ENCODE measurements at places on chromosomes 12 and 14.
A peak's percentile ranks its signal among the peaks of the same experiment; 100 is the strongest.

DNA sequence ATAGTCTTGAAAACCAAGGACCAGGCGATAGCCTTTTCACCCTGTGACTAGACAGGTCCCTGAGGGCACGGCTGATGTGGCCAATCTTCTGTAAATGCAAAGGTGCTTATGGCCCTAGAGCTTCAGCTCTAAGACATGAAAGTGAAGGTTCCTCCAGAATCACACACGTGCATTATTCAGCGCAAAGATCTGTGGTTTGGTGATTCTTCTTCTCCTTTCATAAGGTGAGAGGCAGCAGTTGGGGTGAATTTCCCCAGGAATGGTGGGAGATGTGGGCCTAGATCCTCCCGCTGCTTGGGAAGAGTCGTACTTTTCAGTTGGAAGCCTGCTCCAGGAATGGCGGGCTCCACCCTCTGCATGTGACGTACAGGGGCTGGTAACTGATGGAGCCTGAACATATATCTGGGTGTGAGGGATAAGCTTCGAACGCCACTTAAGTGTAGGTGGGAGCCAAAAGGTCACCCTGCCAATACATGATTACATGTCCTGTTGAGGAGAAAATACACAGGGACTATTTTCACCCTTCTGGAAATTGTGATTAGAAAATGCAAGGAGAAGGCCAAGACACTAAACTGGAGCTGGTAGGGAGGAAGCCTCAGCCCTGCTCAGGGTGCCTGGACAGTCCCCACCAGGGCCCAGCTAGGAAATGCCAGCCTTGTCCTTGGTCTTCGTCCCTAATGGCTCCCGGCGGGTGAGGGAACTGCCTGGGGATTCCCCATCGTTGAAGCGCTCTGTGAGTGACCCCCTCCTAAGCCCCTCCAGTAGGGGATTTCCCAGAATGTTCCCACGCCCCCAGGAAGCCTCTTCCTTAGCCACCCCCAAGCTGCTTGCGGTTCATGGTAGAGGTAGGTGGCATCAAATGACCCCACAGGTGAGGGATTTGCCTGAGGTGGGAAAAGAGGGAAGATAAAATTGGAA is 17.6 kb downstream of the BATF start:
- no peak for DNase-seq

DNA sequence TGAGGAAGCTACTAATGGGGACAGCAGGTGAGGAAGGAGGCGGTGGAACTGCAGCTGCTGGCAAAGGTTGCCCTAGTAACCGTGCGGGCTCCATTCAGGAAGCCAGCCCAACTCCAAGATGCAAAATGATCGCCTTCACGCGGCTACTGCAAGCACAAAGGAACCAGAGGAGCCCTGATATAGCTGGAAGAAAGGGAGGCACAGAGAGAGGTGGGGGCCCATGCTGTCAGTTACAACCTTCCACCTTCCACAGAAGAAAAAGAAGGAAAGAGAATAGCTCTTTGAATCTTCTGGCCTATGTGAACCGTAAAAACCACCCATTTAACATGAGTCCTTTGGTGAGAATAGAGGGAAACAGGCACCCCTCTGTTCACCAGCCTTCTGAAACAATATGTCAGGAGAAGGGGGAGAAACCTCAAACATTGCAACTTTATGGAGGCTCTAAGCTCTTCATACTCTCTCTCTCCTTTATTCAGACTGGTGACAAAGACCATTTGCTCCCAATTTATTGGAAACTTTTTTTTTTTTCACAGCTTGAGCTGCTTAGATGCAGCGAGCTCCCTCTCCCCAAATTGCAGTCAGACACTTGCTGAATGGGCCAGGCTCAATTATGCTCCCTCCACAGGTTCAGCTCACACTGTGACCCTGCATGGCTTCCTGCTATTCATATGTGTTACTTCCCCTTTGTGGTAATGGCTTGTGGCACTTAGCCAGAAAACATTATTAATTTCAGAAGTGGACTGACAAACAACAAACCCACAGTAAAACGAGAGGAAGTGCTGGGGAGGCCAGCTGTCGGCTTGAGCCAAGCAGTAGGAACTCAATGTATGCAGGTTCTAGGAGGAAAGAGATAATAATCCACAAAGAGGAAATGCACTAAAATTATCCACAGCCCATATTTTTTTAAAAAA is 6.2 kb downstream of the DUSP6 start:
- peak; percentile 74 for DNase-seq

GRCh38 chr12:127297327-127297726 is 969.6 kb upstream of the TMEM132C start:
- no peak for DNase-seq

DNA sequence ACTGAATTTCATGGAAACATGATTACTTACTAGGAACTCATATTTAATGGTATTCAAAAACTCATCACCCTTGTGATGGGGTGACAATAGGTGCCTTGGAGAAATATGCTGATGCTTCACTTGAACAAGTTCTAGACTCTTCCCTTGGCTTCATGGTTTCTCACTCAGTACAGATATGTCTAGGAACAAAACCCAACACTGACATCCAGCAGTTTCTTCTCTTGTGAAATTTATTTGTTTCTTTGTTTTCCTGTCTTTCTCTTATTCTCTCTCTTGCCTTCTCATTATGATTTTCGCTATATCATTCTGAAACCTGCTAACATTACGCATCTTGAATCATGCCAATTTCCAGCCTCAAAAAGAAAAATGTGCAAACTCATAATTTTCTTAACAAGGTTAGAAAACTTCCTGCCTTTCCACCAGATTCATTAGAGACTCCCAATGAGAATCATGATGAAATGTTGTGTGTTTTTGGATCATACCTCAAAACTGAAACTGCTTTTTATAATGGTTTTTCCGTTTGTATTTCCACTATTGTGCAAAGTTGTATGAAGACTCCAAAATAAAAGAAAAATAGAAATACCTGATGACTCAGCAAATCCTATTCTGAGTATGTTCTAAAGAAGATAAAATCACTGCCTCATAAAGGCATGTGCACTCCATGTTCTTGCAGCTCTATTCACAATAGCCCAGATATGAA is 1021.5 kb downstream of the TMEM121 start:
- DNase-seq = no peak

- no peak for DNase-seq
These were observed 71.0 kb downstream of the PHETA1 start for GRCh38 chr12:111297703-111298426.

DNA sequence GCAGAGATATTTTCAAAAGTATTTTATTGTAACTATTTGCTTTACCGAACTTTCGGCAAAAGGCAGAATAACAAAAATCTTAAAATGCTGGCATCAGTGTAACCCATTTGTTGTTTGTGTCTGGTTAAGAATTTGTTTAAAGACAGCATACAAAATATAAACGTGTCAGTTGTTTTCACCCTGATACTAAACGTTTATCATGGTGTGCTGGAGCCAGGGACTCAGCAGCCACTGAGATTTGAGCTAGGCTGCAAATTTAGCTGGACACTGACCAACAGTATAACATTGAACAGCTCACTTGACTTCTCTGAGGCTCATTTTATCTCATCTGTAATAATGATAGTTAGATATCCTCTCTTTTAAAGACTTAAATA is 183.7 kb downstream of the TMTC3 start:
- no peak for DNase-seq

- no peak for DNase-seq
These were observed 33.7 kb upstream of the ACSS3 start for GRCh38 chr12:81043979-81044740.

- DNase-seq = no peak
These were observed 67.9 kb upstream of the LIN7A start for GRCh38 chr12:81005606-81006005.

- no peak for DNase-seq
These were observed 63.2 kb upstream of the TMX1 start for GRCh38 chr14:51176839-51177238.

DNA sequence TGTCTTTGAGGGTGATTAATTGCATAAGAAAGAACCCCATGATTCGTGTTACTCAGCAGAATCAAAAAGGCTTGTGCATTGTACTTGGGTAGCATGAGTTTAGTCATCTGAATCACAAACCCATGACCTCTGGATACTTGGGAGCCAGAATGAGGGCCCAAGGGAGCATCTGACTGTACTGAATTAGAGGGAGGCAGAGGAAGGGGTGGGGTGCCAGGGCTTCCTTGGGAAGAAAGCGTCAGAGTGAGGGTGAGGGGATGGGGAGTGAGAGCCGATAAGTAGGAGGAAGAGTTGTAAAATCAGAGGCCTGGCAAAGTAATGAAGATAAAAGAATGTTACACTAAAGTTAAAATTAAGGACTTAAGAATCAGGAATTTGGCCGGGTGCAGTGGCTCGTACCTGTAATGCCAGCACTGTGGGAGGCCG is 29.8 kb downstream of the GPRC5D start:
- DNase-seq = no peak

DNA sequence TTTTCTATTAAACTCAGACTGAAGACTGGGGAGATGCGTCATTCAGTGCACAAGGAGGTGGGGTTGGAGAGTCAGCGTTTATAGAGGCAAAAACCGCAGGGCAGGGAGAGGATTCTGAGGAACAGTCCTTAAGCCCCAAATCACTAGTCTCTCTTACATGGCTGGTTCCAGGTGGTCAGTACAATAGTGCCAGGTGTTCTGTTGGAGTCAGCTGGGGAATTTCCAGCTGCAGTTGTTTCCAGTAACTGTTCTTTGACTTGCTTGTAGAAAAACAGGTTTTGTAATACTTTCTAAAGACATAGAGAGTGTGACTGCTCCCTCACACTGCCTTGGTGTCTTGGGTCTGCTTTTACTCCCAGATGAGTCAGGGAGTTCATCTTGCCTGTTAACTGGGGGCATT is 192.2 kb downstream of the TMTC3 start:
- DNase-seq = no peak

- no peak for DNase-seq
These were observed 34.7 kb downstream of the CYP46A1 start for GRCh38 chr14:99718811-99719192.

DNA sequence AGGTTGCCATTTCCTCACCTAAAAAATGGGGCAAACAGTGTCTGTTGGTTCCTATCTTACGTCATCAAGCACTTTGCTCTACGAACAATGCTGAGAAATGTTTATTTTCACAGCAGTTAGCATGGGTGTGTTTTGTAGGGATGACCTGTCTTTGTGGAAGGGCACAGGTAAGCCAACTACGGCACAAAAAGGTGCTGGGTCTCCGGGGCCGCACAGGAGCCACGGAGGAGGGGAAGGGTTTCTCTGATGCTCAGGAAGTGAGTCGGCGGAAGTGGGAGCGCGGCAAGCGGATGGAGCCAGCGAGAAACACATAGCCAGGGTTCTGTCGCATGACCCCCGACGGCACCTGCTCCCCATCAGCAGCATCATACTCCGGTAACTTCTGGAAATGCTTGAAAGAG is 65.6 kb upstream of the TCL1B start:
- DNase-seq = no peak

- DNase-seq = no peak
These were observed 541.9 kb upstream of the SEL1L start for GRCh38 chr14:82075566-82075965.

DNA sequence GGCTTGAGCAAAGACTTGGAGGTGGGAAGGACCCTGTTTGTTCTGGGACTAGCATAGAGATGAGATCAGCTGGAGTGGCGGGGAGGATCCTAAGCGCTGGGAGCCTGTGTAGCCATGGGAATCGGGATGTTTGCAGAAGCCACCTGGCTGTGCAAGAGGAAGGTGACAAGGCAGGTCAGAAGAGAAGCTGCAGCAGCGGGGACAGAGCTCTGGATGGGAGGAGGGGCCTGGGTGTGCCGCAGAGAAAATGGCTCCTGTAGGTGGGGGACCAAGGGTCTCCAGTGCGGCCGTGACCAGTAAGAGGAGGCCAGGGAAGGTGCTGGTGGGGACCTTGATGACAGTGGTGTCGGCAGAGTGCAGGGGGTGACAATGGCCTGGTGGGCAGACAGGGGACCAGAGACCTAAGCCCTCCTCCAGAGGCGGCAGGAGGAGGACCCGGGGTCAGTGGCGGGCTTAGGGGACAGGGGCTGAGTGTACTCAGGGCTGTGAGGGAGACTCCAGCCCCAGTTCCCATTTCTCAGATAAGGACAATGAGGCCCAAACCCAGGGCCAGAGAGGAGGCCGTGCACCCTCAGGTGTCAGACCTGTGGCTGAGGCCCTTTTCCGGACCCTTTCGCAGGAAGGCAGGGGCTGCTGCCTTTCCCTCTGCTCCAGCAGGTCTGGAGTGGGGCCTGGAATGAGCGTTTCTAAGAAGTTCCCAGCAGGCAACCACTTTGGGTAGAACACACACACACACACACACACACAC is 206.6 kb upstream of the RTL1 start:
- DNase-seq = no peak

DNA sequence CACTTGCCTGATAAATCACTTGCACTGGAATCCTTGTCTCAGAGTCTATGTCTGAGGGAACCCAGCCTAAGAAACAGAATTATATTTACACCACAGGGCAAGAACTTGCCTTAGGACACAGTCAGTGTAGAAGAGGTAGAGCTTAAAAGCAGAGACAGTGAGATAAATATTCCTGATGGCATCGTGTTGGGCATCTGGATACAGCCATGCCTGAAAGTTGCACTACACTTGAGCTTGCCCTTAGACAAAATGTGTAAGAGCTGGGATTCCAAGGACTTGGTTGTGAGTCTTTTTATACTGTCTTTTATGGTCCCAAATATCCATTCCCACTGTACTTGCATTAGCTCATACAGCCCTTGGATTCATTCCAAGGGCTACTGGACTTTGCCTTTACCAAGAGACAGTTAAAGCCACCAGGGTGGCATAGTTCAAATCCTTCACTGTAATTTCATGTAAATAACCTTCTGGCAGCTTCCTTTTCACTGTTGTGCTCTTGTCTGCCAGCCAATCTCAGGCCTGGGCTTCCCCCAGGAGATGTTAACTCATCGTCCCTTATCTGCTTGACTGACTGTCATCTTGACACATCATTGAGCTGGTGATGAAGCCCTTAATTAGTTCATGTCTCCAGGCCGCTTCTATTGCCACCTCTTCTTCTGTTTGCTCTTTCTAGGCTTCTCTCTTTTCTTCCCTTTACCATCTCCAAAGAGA is 577.9 kb upstream of the TBX3 start:
- no peak for DNase-seq

DNA sequence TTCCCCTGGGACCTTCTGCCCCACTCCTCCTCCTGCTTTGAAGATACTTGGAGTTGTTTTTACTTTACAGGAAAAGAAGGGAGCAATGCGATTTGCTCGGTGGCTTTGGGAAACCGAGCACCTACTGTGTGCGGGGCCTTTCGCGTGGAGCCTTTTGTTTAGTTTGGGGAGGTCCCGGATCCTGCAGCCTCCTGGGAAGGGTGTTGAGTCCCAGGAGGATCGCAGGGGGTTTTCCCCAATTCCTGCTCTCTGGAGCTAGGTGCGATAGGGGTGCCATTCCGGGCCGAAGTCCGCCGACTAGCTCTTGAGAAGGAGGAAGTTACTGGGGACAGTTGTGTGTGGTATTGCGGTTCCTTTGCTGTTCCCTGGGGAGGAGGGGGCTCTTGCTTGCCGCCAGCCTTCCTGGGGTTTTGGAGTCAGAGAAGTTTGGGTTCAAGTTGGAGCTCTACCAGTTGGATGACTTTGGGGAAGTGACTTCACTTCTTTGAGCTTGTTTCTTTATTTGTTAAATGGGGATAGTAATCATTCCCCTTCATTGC is 1.1 kb downstream of the BRI3BP start:
- DNase-seq = peak; percentile 27

GRCh38 chr14:24084440-24084839 is 9.7 kb upstream of the PCK2 start:
- DNase-seq = no peak
